Foreskin keratinocyte (primary cell): ENCODE measurements at places on chromosomes 12 and 14. TPM values are rescaled to one million over a fixed set of nuclear protein-coding genes. Genes with fewer than 3 reads are reported as not detected.

The AKAP5 gene
- polyA plus RNA-seq: 0.01 and 0.02 TPM in 2 replicates

The CDK4 gene
- polyA plus RNA-seq: 212 and 259 TPM in 2 replicates

The TRMT61A gene
- polyA plus RNA-seq: 13.8 and 14.9 TPM in 2 replicates

The IRAK3 gene
- 0.06 and 0.09 TPM in 2 replicates for polyA plus RNA-seq

The ITGA7 gene
- polyA plus RNA-seq: 0.22 and 0.32 TPM in 2 replicates

The SGPP1 gene
- 8.5 and 9.9 TPM in 2 replicates for polyA plus RNA-seq

The RNU6-7 gene
- polyA plus RNA-seq: not detected in 2 replicates

The HHIPL1 gene
- 0.45 and 0.58 TPM in 2 replicates for polyA plus RNA-seq

The CDKL1 gene
- polyA plus RNA-seq: 1.8 TPM in 2 replicates

The KIF26A gene
- polyA plus RNA-seq: 0.42 and 0.53 TPM in 2 replicates

The LALBA gene
- polyA plus RNA-seq: not detected in 2 replicates

The PITPNM2 gene
- polyA plus RNA-seq: 1.8 and 2.2 TPM in 2 replicates

The TTC9 gene
- polyA plus RNA-seq: 0.29 and 0.75 TPM in 2 replicates

The LRTM2 gene
- polyA plus RNA-seq: not detected in 2 replicates

The CNTN1 gene
- 8.0 and 17.4 TPM in 2 replicates for polyA plus RNA-seq

The KRT7 gene
- 509 and 2,315 TPM in 2 replicates for polyA plus RNA-seq

The PYGL gene
- polyA plus RNA-seq: 115 and 162 TPM in 2 replicates

The KRT8 gene
- polyA plus RNA-seq: 626 and 720 TPM in 2 replicates

The LRFN5 gene
- polyA plus RNA-seq: not detected in 2 replicates

The DHRS4L2 gene
- polyA plus RNA-seq: 29.5 and 43.7 TPM in 2 replicates

The HOXC5 gene
- 0.75 and 0.93 TPM in 2 replicates for polyA plus RNA-seq

The KRT2 gene
- polyA plus RNA-seq: not detected in 2 replicates

The SIX1 gene
- not detected in 2 replicates for polyA plus RNA-seq

The TSPAN9 gene
- polyA plus RNA-seq: 16.2 and 19.0 TPM in 2 replicates

The PLEKHD1 gene
- not detected in 2 replicates for polyA plus RNA-seq

The NOS1 gene
- polyA plus RNA-seq: 0.33 and 1.7 TPM in 2 replicates

The TOMM20L gene
- polyA plus RNA-seq: not detected in 2 replicates

The PGF gene
- polyA plus RNA-seq: 29.1 and 31.7 TPM in 2 replicates

The CDCA4 gene
- 70.3 TPM in 2 replicates for polyA plus RNA-seq

The CLBA1 gene
- polyA plus RNA-seq: 6.1 and 6.8 TPM in 2 replicates

The PCED1B gene
- polyA plus RNA-seq: 6.0 and 7.1 TPM in 2 replicates

The AMDHD1 gene
- polyA plus RNA-seq: 0.12 and 0.14 TPM in 2 replicates

The ANP32D gene
- not detected in 2 replicates for polyA plus RNA-seq

The PRB2 gene
- polyA plus RNA-seq: not detected in 2 replicates

The TAS2R50 gene
- polyA plus RNA-seq: not detected in 2 replicates

The ZBTB39 gene
- polyA plus RNA-seq: 1.4 and 1.6 TPM in 2 replicates

The SDR9C7 gene
- 0.09 TPM in 1 of 2 replicates, not detected in the other for polyA plus RNA-seq

The FOXN4 gene
- polyA plus RNA-seq: not detected in 2 replicates

The TSHR gene
- polyA plus RNA-seq: not detected in 2 replicates

The HELB gene
- polyA plus RNA-seq: 0.26 and 0.28 TPM in 2 replicates

The RFX4 gene
- polyA plus RNA-seq: not detected in 2 replicates

The SIX4 gene
- 1.8 and 2.6 TPM in 2 replicates for polyA plus RNA-seq

The SLC7A7 gene
- polyA plus RNA-seq: 0.41 and 0.59 TPM in 2 replicates

The MRPL51 gene
- 303 and 321 TPM in 2 replicates for polyA plus RNA-seq

The RTL1 gene
- polyA plus RNA-seq: not detected in 2 replicates

The DEPDC4 gene
- 0.97 and 1.7 TPM in 2 replicates for polyA plus RNA-seq

The RNASE7 gene
- 6.8 and 11.7 TPM in 2 replicates for polyA plus RNA-seq

The KRT81 gene
- 0.10 and 0.14 TPM in 2 replicates for polyA plus RNA-seq
